Kidney (tissue), 22 donors: ENCODE measurements at places on chromosomes 5 and 9. TPM values are rescaled to one million over a fixed set of nuclear protein-coding genes. Genes with fewer than 3 reads are reported as not detected.

DNA sequence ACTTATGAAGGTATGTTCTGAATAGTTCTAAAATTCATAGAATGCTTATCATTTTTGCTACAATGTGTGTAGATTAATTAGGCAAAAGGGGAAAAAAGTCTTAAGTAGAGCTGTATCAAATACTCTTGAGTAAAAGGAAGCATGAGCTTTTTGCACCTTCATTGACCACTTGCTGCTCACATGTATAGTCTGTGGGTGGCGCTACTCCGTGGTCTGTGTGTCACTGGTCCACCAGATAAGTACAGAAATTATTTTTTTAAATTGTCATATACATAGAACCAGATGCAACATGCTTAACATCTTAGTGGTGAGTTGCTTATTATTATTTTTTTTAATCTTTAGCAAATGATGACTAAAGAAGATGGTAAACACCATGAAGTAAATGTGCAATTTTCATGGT lies 130.2 kb downstream of the MAN2A1 start:
- H3K27me3 ChIP-seq: no peaks in the 10 kb centered on the region
- no peaks in the 10 kb centered on the region for H3K4me1 ChIP-seq
- no peak for DNase-seq

Gene PLPPR1
- total RNA-seq: 0.98 TPM

DNA sequence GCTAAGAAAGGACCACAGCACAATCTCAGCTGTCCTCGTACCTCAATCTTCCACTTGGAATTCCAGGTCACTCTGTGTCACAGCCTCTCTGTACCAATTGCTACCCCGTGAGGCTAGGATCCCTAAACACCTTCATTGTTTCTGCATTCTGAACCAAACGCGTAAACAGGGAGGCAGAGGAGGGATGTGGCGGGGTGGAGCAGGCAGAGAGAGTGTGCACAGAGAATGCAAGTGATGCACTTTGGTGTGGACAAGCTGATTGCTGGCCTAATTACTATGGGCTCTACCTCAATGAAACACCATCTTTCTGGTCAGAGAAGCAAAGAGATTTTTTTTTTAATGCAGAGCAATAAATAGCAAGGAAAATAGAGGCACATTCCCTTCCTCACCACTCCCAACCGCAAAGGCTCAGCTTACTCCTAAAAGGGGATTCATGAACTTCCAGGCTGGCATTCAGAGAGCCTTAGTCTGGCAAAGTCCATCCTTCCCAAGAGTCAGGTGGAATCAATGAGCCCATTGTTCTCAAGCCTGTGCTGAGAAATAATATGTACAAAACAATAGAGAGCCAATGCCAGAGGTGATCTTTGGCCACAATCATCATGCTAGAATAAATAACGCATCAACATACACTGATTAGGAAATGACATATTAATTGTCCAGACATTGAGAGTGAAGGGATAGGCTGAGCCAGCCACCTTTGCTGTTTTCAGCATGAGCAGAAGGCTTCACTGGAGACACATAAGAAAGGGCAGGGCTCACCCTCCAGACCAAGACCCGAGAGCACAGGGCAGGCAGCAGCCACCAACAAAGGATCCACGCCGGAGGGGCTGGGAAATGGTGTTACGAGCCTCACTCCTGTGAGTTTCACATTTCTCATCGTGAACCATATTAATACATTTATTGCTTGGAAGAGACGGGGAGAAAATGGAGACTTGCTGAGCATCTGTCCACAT lies 278.8 kb downstream of the ENC1 start:
- H3K4me1 ChIP-seq: no peaks in the 10 kb centered on the region
- DNase-seq: no peak
- no peak overlapping the region for H3K4me3 ChIP-seq
- H3K36me3 ChIP-seq: no peaks in the 10 kb centered on the region
- H3K27me3 ChIP-seq: no peaks in the 10 kb centered on the region
- H3K27ac ChIP-seq: no peak overlapping the region

GRCh38 chr5:148988328-148988727 lies 74.5 kb downstream of the SH3TC2 start:
- H3K4me3 ChIP-seq: no peak overlapping the region
- H3K27me3 ChIP-seq: no peaks in the 10 kb centered on the region
- H3K36me3 ChIP-seq: no peaks in the 10 kb centered on the region

- no peaks in the 10 kb centered on the region for H3K27me3 ChIP-seq
- no peaks in the 10 kb centered on the region for H3K36me3 ChIP-seq
Observed at GRCh38 chr5:130151239-130151638, 247.0 kb downstream of the CHSY3 start.

- DNase-seq: no peak
- no peak overlapping the region for H3K27ac ChIP-seq
- no peak overlapping the region for H3K4me3 ChIP-seq
- H3K27me3 ChIP-seq: no peaks in the 10 kb centered on the region
- no peaks in the 10 kb centered on the region for H3K36me3 ChIP-seq
Observed at GRCh38 chr5:169691471-169691870, 54.4 kb downstream of the DOCK2 start.

GRCh38 chr9:88508326-88508725 lies 26.7 kb upstream of the NXNL2 start:
- H3K27ac ChIP-seq: no peak overlapping the region
- DNase-seq: no peak
- no peaks in the 10 kb centered on the region for H3K36me3 ChIP-seq
- no peaks in the 10 kb centered on the region for H3K27me3 ChIP-seq

- no peak overlapping the region for H3K4me3 ChIP-seq
- no peaks in the 10 kb centered on the region for H3K27me3 ChIP-seq
- H3K4me1 ChIP-seq: peaks cover 8% of the 10 kb centered on the region
- no peak for DNase-seq
Observed at GRCh38 chr5:154813736-154814135, 36.7 kb downstream of the FAXDC2 start.

Gene PCDHGC5
- 1.4 TPM for total RNA-seq

DNA sequence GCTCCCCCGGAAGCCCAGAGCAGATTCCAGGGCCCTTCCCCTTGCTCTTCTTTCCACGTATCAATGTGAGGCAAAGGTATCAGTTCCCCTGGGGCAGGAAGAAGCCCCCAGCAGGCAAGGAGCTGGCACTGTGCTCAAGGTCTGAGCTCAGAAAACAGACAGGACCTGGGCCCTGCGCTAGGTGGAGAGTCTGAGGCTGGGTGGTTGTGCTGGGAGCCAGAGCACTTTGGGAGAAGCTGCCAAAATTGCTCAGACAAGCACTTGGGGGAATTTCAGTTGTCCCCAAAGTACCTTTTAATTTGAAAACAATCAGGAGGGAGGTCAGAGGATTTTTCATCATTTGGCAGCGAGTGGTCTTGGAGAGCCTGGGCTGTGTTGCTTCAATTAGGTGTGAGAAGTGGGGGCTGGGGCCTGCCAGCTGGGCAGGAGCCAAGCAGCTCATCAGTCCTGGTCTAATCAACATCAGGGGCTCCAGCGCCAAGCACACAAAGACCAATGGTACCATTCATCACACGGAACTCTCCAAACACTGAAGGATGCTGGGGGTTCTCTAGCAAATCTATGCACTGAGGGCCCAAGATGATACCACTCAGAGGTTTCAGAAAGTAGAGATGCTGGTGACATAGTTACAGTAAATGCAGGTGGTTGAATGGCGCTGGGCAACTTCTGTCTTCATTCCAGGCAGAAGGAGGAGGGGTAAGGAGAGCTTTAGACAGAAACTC lies 176.5 kb downstream of the SNX18 start:
- H3K4me1 ChIP-seq: peaks cover 6% of the 10 kb centered on the region
- H3K27me3 ChIP-seq: no peaks in the 10 kb centered on the region
- H3K36me3 ChIP-seq: no peaks in the 10 kb centered on the region
- no peak overlapping the region for H3K27ac ChIP-seq
- DNase-seq: no peak
- H3K4me3 ChIP-seq: no peak overlapping the region

- no peaks in the 10 kb centered on the region for H3K4me1 ChIP-seq
- H3K4me3 ChIP-seq: no peak overlapping the region
- no peak overlapping the region for H3K27ac ChIP-seq
- H3K36me3 ChIP-seq: no peaks in the 10 kb centered on the region
Observed at GRCh38 chr5:106940986-106941385, 729.8 kb downstream of the EFNA5 start.

- H3K27me3 ChIP-seq: no peaks in the 10 kb centered on the region
- H3K4me1 ChIP-seq: no peaks in the 10 kb centered on the region
- H3K4me3 ChIP-seq: no peak overlapping the region
- no peak for DNase-seq
Observed at GRCh38 chr9:80556631-80557030, 984.9 kb downstream of the TLE4 start.

- no peaks in the 10 kb centered on the region for H3K36me3 ChIP-seq
- H3K4me1 ChIP-seq: no peaks in the 10 kb centered on the region
- H3K4me3 ChIP-seq: no peak overlapping the region
- no peak overlapping the region for H3K27ac ChIP-seq
Observed at GRCh38 chr5:14008819-14009311, 64.4 kb upstream of the DNAH5 start.

- no peak for DNase-seq
- peaks cover 48% of the 10 kb centered on the region for H3K36me3 ChIP-seq
- no peaks in the 10 kb centered on the region for H3K27me3 ChIP-seq
- H3K4me1 ChIP-seq: peaks cover 5% of the 10 kb centered on the region
- H3K4me3 ChIP-seq: no peak overlapping the region
Observed at GRCh38 chr5:39381376-39381775, 17.1 kb upstream of the C9 start.

DNA sequence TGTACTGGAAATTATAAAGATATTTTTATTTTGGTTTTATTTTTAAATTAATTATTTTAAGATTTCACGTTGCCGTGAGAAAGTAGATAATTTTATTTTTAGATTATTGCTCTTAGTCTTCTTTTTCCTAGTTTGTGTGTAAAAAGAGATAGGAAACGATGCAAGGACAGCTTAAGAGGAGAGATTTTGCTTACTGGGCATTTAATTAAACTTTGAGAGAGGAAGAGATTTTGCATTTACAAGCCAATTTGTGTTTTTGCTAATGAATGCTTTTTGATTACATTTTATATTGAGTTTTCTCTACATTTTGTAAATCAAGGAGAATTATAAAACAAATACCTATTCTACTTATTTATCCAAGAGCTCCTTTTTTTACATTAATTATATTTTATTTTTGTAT lies 64.0 kb downstream of the ARHGEF28 start:
- H3K27me3 ChIP-seq: no peaks in the 10 kb centered on the region
- H3K36me3 ChIP-seq: no peaks in the 10 kb centered on the region
- H3K4me3 ChIP-seq: no peak overlapping the region
- DNase-seq: no peak

- no peak overlapping the region for H3K27ac ChIP-seq
- DNase-seq: no peak
- peaks cover 12% of the 10 kb centered on the region for H3K36me3 ChIP-seq
Observed at GRCh38 chr9:120475341-120475740, 104.6 kb downstream of the CDK5RAP2 start.

- H3K4me3 ChIP-seq: no peak overlapping the region
- no peaks in the 10 kb centered on the region for H3K36me3 ChIP-seq
- peaks cover 10% of the 10 kb centered on the region for H3K4me1 ChIP-seq
- peak; percentile 72 for DNase-seq
Observed at GRCh38 chr9:133234577-133235322, 25.7 kb upstream of the OBP2B start.

DNA sequence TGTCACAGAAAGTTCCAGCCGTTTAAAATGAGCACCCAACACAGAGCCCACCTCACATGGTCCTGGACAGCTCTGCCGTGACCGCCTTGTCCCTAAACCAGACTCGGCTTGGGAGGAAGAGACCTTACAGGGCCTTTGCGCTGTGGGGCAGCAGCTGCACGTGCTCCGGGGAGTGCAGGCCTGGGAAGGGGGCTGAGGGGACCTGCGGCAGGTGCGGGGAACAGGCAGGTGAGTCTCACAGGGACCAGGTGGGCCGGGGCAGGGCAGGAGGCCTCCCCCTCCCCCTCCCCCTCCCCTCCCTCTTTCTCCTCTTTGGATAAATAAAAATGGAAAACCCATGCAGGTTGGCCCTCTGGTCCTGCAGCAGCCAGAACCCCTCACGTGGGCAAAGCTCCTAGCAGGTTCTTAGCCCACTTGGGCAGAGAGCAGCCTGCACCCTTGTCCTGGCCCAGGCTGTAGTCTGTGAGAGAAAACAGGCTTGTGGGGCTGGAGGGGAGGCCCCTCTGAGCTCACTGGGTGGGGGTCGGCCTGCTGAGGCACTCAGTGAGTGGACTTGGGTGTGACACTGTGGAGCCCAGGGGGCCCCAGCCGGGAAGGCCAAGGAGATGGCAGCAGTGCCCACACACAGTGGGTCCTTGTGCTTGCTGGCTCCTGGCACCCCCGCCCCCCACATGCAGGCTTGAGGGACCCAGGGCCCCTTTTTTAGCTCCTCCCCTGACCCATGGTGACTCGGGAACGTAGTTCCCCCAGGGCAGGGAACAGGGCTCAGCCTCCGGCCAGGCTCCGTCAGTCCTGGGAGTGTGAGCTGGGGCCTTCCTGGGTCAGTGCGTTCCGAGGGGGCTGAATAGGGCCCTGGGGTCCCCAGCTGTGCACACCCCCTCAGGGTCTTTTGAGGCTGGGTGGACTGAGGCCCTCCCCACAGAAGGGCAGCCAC lies 40.0 kb upstream of the CACNA1B start:
- no peak overlapping the region for H3K27ac ChIP-seq
- no peaks in the 10 kb centered on the region for H3K4me1 ChIP-seq
- peaks cover 23% of the 10 kb centered on the region for H3K36me3 ChIP-seq
- H3K4me3 ChIP-seq: no peak overlapping the region

DNA sequence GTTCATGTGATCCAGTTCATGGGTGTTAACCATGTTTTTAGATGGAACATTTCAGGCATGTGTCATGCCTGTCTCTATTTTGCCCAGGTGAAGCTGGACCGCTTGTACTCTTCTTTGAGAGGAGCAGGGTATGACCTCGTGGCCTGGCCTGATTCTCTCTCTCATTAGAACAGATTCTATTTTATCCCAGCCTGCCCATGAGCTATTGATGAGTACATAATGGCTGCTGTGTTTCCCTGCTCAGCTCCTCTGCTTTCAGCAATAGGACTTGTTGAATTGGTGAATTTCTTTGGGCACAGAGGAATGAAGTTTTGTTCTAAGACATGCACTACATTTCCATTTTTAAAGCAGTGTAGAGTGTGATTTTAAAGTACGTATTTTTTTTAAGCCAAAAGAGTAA lies 86.2 kb downstream of the HACD4 start:
- H3K27ac ChIP-seq: no peak overlapping the region
- no peak overlapping the region for H3K4me3 ChIP-seq
- H3K4me1 ChIP-seq: no peaks in the 10 kb centered on the region
- no peak for DNase-seq
- no peaks in the 10 kb centered on the region for H3K27me3 ChIP-seq

DNA sequence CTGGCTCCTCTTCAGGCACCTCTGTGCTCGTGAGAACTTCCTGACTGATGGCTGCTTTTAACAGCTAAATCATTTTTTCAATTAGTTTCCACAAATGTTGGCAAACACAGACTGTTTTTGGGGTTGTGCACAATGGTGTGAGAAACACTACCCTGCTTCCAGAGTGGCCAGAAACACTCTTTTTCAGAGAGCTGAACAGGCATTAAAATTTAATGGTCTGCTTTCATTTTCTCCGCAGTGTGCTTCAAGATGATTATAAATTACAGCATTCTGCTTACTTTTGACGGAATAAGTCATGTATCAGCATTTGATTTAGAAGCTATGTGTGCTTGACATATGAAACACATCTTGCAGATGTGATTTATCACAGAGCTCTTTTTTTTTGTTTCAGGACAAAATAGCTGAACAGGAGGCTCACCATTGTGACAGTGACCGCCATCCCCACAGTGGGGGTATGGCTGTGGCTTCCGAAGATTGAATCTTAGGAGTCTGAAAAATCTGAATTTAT lies 454.5 kb upstream of the ZNF608 start:
- DNase-seq: no peak
- no peak overlapping the region for H3K27ac ChIP-seq
- H3K4me3 ChIP-seq: peak overlapping the region; percentile 70
- no peaks in the 10 kb centered on the region for H3K4me1 ChIP-seq
- H3K36me3 ChIP-seq: no peaks in the 10 kb centered on the region
- no peaks in the 10 kb centered on the region for H3K27me3 ChIP-seq

GRCh38 chr5:178774866-178775539 lies 44.5 kb upstream of the ZNF354A start:
- no peaks in the 10 kb centered on the region for H3K36me3 ChIP-seq
- H3K4me1 ChIP-seq: peaks cover 10% of the 10 kb centered on the region
- no peak overlapping the region for H3K27ac ChIP-seq
- H3K4me3 ChIP-seq: no peak overlapping the region
- DNase-seq: no peak
